ENCODE measurements at places on chromosomes 13 and 19.
A peak's percentile ranks its signal among the peaks of the same experiment; 100 is the strongest.

GRCh38 chr13:57673197-57673596 lies 41.7 kb downstream of the PCDH17 start:
- DNase-seq, result no peak

DNA sequence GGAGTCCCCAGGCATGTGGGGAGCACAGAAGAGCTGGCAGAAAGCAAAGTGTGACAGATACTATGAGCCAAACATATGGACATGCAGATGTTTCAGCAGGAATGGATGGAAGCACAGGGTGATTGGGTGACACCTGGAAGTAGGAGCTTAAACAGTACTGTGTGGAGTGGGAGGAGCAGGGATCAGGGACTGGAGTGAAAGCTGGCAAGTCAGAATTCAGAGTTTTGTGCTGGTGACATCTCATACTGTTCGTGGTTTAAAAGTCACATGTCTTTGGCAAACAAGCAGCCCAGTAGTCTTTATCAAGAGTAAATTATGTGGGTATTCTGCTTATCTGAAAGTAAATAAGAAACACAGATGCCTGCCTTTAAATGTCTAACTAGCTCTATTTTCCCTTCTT lies 408.2 kb downstream of the COG6 start:
- no peak for DNase-seq

GRCh38 chr19:52451241-52451640 lies 2.1 kb upstream of the ZNF578 start:
- no peak for DNase-seq

DNA sequence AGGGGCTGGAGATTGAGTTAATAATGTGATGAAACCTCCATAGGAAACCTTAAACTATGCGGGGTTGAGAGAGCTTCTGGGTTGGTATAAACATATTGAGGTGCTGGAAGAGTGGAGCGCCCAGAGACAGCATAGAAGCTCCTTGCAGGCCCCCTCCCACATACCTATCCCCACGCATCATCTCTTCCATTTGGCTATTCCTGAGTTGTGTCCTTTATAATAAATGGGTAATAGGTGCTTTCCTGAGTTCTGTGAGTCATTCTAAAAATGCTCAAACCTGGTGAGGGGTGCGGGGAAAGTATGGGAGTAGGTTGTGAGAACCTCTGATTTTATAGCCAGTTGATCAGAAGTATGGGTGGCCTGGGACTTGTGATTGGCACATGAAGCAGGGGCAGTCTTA lies 14.6 kb downstream of the CCDC122 start:
- no peak for DNase-seq

DNA sequence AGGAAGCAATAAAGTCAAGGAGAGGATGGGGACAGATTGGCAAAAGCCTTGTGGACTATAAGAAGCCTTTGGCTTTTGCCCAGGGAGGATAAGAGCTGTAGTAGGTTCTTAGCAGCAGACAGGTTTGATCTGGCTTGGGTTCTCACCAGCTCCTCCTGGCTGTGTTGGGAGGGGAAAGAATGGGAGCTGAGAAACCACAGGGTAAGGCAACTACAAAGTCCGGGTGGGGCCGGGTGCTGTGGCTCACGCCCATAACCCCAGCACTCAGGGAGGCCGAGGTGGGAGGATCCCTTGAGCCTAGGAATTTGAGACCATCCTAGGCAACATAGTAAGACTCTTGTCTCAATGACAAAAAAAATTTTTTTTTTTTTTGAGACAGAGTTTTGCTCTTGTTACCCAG lies 20.6 kb downstream of the NECTIN2 start:
- DNase-seq, result no peak

- peak; percentile 29 for DNase-seq
Observed at GRCh38 chr13:102847272-102848234, 1.7 kb downstream of the ERCC5 start.

GRCh38 chr19:19547674-19548336 lies 9.7 kb downstream of the CILP2 start:
- no peak for DNase-seq

DNA sequence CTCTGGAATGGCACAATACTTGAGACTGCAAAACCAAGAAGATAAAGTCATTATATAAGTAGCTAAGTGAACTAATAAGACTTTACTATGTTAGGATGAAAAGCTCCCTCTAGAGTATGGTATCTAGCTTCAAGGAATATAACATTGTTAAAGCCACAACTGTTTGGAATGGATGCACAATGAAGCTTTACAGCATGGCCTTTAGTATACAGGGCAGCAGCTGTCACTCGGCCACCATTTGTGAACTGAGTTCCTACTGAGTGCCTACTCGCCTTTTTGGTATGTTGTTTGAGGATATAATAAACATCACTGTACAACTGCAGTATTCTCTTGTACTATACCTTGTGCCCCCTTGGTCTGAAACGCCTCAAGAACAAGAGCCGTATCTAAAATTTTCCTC lies 6.8 kb downstream of the ALG5 start:
- no peak for DNase-seq
